ENCODE measurements at places on chromosomes 16 and 17.

- DNase-seq = no peak
Observed at GRCh38 chr16:30774367-30775130, 12.4 kb downstream of the RNF40 start.

GRCh38 chr16:72957303-72958277 lies 90.3 kb downstream of the ZFHX3 start:
- DNase-seq = no peak

- no peak for DNase-seq
Observed at GRCh38 chr17:4558347-4558971, 1.9 kb downstream of the GGT6 start.

GRCh38 chr16:7438601-7439000 lies 106.0 kb downstream of the RBFOX1 start:
- no peak for DNase-seq

GRCh38 chr16:79580453-79581191 lies 19.9 kb downstream of the MAF start:
- no peak for DNase-seq

- no peak for DNase-seq
Observed at GRCh38 chr16:3012246-3012645, 477 bp upstream of the CLDN9 start.

DNA sequence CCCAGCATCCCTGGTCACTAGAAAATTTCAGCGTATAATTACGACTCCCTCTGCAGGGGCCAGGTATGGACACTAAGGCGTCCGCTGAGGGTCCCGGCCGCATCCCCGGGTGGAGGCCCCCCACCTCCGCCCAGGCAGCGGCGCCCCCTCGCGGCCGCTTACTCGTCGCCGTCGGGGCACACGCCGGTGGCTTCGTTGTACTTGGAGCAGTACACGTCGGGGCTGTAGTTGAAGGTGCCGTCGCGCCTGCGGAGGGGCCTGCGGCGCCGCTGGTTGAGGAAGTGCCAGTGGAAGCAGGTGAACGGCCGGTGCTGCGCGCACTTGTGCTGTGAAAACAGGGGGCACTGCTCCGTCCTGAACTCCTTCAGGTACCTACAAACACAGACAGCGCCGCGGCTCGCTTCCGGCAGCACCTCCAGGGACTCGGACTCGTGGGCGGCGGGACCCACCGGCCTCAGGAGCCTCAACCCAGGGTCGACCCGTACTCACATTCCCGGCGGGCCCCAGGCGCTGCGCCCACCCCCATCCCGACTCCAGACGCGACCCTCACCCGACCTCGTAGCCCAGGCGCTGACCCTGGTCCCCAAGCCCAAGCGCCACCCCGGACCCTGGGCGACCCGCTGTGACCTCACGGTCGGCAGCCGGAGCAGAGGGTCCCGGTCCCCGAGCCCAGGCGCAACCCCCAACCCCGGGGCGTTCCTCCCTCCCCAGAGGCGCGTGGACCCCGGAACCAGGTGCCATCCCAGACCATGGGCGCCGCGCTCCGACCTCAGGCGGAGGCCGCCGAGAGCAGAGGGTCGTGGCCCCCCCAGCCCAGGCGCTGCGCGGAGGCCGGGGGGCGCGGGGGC lies 596 bp downstream of the UNKL start:
- no peak for DNase-seq

Measured in hippocampal formation (tissue), 2 donors.